ENCODE measurements at places on chromosomes 16 and 17. TPM values are rescaled to one million over a fixed set of nuclear protein-coding genes. Genes with fewer than 3 reads are reported as not detected.
A peak's percentile ranks its signal among the peaks of the same experiment; 100 is the strongest.

The CDRT15L2 gene
- total RNA-seq: 5.5 TPM

DNA sequence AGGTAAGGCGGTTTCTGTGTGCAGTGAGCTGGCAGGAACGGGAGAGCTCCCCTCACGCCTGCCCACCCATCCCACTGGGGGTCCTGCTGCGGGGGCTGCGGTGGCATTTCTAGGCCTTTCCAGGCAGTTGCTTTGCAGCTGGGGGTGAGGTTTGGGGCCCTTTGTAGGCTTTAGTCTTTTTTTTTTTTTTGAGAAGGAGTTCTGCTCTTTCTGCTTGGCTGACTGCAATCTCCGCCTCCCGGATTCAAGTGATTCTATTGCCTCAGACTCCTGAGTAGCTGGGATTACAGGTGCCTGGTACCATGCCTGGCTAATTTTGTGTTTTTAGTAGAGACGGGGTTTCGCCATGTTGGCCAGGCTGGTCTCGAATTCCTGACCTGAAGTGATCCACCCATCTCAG is 11.1 kb downstream of the TSC2 start:
- no peak for DNase-seq

- peak; percentile 36 for DNase-seq
Measured at GRCh38 chr16:46857368-46857945, 26.5 kb upstream of the C16orf87 start.

DNA sequence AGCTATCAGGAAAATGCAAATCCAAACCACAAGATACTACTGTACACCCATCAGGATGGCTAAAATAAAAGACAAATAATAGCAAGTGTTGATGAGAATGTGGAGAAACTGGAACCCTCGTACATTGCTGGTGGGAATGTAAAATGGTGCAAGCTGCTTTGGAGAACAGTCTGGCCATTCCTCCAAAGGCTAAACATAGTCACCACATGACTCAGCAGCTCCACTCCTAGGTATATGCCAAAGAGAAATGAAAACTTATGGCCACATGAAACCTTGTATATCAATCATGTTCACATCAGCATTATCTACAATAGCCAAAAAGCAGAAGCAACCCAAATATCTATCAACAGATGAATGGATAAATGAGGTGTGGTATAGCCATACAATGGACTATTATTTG is 28.5 kb downstream of the VAC14 start:
- no peak for DNase-seq

DNA sequence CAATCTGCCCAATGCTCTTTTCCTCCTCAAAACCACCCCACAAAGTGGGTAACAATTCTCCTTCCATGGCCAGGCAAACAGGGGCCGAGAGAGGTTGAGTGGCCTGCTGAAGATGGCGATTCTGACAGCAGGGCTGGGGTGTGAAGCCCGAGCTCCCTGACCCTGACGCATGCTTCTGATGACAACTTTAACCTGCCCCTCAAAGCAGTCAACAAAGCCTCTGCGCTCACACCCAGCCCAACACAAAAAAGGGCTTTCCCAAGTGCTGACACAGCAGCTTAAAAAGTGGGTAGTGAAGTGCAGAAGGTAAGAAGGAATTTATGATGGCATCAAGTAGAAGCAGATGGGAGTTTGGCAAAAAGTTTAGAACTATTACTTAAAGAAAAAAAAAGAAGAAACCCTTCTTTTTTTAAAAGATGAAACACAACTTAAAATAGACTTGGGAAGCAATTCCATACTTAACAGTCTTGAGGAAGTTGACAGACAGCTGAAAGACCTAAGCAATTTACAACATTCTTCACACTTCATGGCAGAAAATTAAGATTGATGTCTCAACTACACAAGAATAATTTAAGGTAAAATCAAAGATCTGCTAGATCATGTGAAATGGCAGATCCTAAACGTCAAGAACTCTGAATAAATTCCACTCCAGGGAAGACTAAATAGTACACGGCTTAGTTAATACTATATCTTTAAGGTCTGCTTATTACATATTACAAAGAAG is 133.9 kb downstream of the PARN start:
- no peak for DNase-seq

DNA sequence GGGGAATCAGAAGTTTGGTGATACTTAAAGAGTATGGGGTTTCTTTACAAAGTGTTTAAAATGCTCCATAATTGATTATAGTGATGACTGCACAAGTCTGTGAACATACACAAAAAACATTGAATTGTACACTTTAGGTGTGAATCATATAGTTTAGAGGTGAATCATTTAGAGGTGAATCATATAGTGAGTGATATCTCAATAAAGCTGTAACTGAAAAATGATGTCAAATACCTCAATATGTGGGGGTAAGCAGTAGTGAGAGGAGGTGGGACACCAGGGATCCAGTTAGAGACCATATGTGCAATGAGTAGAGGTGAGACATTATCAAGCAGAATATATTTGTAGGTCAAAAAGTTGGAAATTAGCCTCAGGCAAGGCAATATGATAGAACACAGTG is 264.5 kb downstream of the PMP22 start:
- no peak for DNase-seq

Measured in umbilical cord (tissue), 2 donors.